ENCODE measurements at places on chromosomes 5 and 9.

DNA sequence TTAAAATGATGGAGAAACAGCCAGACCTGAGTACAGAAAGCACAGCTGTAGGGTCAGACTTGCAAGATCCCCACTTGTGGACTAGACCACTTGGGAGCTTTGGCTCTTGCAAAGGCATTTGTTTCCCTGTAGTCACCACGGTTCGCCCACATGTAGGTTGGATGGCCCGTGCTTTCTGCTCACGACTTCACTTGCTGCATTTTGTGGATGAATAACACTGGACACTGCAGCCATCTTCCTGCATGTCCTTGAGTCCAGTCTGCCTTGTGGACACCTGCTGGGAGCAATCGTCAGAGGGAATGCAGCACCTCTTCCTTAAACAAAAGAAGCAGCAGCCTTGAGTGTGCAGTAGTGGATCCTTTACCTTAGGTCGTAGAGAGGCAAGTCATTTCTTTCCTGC is 372.9 kb upstream of the IRX2 start:
- no peak for DNase-seq

DNA sequence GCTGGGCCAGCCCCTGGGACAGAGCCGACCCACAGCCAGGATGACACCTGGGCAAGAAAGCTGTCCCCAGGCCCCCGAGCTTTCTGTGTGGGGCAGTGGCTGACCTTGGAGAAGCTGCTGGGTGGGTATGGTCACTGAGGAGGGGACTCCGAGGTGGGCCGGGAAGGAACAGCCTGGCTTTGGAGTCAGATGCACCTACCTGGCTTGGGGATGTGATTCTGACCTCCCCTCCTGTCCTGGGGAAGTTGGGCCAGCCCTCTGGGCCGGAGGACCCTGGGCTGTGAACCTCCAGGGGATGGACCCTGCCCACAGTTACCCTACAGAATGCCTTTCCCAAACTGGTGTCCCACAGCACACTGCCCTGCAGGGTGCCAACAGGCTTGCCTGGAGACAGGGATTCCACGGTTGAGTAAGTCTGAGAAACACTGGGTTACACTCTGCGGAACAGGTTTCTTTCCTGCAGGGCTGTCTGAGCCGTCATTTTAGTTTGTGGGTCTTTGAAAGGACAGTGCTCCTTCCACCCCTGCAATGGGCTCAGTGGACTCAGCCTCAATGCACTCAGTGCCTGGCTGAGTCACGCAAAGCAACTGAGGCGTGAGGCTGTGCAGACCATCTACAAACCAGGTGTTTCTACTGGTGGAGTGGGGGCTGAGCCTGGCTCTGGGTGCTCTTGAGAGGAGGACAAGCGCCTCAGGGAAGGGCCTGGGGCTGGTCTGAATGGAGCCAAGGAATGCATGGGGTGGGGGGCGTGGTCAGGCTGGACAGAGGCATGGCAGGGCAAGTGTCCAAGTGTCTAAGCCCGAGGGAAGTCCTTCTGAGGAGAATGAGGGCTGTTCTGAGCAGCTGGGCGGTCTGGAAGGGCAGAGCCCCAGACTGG is 41.3 kb upstream of the PHYKPL start:
- DNase-seq: no peak

GRCh38 chr9:8241201-8241600 is 441.6 kb upstream of the DMAC1 start:
- DNase-seq: no peak

GRCh38 chr5:39131210-39132127 is 57.3 kb upstream of the RICTOR start:
- no peak for DNase-seq

- DNase-seq: peak; percentile 60
Observed at GRCh38 chr9:133115604-133116345, 5.3 kb downstream of the RALGDS start.

DNA sequence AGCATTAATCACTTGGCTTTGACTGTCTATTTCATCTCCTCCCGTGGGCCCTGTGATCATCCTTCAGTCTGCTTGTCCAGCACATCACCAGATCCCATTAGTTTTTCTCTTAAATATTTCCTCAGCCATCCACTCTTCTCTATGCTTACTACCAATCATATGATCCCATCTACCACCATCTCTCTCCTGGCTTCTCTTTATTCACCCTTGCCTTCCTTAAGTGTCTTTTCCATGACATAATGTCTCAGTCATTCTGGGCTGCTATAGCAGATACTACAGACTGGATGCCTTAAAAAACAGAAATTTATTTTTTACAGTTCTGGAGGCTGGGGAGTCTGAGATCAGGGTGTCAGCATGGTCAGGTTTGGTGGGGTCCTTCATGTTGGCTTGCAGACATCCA is 208.4 kb upstream of the PPP1R2B start:
- no peak for DNase-seq

GRCh38 chr9:17052626-17053025 is 82.2 kb upstream of the CNTLN start:
- DNase-seq: no peak

DNA sequence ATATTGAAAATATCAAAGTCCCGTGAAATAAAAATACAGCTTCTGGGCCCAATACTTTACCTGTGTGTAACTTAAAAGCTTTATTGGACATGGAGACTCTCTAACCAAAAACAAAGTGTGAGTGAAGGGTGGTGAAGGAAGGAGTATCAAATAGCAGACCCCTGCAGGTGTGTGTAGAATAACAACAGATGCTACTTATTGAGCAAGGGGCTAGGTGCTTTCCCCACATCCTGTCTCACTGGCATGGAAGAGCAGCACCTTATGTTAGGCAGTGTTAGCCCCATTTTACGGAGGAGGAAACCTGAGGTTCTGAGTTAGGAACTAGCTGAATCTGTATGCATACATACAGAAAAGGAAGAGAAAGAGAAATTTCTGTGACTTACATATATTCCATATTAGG is 21.8 kb downstream of the SLIT3 start:
- no peak for DNase-seq

- DNase-seq: no peak
Observed at GRCh38 chr5:140165101-140165922, 9.7 kb upstream of the CYSTM1 start.

GRCh38 chr9:115254287-115255180 is 136.6 kb upstream of the TNC start:
- no peak for DNase-seq

- DNase-seq: no peak
Observed at GRCh38 chr9:36086442-36086841, 49.7 kb downstream of the RECK start.

DNA sequence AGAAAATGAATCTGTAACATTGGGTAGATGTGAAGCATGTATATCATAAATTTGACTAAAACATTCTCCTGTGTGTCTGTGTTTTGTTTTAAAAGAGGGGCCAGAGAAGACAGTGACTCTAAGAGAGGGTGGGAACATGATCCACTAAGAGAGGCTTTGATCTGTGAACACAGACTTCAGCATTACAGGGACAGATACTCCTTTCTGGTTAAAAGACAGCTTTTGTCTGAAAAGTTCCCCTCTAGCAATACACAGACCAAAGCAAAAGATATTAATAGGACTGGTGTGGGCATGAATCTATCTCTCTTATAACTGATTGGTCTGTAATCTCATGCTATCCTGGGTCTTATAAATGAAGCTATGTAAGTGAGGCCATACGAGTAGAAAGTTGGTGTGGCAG is 150.9 kb downstream of the NUDT12 start:
- no peak for DNase-seq

GRCh38 chr5:41927604-41928003 is 2.5 kb downstream of the FBXO4 start:
- no peak for DNase-seq

DNA sequence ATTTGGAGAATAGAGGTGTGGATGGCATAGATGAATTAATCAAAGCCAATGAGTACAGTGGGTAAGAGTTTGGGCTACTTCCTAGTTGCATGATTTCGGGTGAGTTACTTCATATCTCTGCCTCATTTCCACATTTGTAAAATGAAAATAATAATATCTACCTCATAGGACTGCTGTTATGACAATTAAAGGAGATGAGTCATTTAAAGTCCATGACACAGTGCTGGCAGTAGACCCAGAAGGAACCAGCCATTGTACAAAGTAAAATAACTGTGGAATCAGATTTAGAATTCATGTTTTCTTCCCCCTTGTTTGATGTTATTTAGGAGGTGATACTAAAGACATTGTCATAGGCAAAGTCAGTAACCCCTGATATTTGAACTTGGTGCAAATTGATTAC is 139.5 kb upstream of the SLC27A6 start:
- no peak for DNase-seq

DNA sequence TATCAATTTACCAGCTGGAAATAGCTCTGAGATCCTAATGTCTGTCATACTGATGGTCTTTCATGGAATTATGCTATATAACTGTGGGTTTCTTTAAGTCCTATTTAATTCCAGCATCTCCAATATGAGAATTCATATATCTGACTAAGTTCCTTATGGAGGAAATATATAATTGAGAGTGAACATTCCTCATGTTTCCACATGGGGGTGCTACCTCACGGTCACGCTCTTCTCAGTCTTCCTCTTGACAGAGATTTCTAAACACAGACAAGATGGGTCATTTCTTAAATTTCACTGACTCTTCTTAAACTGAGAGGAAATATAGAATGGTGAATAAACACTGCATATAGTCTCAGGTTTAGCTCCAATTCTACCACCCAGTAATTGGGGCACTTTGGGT is 212.1 kb downstream of the SLF1 start:
- DNase-seq: no peak

DNA sequence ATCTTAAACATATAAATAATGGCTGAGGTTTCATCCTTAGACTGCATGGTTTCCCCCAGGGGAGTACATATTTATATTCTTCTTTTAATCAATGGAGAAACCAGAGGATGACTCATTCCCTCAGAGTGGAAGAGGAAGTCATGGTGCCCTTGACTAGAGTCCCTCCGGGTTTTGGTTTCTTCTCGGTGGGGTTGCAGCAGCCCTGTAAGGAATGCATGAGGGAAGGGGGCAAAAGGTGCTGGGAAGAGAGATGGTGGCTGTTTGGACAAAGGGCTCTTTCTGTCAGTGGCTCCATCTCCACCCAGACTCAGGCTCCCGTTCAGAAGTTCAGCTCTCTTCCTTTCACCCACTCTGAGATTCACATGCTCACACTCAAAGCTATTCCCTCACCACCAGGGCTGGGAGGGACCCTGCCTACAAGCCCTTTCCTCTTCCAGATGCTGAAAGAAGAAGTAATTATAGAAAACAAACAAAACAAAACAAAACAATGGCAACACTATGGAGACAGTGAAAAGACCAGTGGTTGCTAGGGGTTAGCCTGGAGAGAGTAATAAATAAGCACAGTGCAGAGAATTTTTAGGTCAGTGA is 129.8 kb upstream of the IL12B start:
- DNase-seq: no peak

DNA sequence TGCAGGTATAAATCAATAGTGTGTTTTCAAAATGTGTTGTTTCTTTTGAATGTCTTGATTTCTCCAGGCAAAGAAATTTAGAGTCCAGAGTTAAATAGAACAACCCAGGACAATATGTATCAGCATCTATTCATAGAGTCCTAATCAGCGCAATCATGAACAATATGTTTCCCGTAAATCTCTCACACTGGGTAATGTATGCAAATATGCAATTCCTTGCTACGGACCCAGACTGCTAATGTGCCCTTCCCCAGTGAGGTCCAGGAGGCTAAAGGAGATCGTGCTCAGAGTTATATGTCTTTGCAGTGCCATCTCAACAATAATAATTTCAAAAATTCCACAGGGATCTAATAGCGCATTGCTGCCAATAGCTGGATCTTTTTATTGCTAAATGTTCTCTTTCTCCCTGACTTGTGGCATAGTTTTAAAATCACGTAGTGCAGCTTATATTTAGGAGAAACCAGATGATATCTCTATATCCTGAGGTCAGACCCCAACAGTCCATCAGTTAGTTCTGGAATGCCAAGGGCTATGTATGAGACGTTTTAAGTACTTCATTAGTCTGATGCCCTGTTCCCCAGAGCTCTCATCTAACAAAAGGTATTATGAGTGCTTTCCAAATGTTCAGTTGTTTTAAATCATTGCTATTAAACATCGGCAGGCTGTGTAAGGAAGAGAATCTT is 145.1 kb downstream of the MARCHF11 start:
- no peak for DNase-seq

- no peak for DNase-seq
Observed at GRCh38 chr5:36698031-36698430, 91.6 kb downstream of the SLC1A3 start.

GRCh38 chr5:69049796-69050195 is 44.0 kb upstream of the SLC30A5 start:
- no peak for DNase-seq

DNA sequence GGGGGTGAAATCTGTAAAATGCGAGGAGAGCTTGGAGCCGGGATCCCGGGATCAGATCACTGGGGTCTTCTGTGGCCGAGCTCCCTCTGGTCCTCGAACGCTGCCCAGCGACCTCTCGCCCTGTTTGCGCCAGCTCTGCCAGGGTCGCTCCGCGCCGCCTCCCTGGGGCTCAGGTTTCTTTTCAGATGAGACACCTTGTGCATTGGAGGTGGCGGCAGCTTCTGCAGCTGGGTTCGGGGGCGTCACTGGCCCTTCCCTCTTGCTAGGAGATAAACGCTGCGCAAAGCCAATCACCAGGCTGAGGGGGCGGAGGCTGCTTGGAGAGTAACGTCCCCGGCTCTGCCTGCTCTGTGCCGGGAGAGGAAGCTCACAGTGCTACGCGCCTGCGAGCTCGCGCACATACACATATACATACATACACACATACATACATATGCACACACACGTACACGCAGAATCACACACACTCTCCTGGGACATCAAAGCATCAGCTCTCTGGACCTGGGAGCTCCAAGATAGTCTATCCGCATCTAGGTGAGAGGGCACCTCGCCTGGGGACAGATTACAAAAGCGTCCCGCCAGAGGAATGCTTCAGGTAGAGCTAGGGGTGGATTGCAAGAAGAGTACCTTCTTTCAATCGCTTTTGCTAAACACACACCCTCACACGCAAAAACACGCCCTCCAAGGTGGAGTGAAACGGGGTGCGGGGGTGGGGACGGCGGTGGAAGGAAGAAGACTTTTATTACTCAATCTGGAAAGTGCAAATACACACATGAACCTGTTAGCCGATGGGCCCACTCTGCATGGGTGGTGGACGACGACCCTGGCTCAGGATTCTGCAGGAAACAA is at the start of gene ST8SIA4:
Gene ST8SIA4 (minus strand): TSS at position 244 of the 849 bp plus-strand sequence. CDS start 327 bp downstream, outside the sequence.
- DNase-seq: peak; percentile 85

- DNase-seq: no peak
Observed at GRCh38 chr5:141508440-141508797, 19.5 kb downstream of the PCDHGC5 start.

DNA sequence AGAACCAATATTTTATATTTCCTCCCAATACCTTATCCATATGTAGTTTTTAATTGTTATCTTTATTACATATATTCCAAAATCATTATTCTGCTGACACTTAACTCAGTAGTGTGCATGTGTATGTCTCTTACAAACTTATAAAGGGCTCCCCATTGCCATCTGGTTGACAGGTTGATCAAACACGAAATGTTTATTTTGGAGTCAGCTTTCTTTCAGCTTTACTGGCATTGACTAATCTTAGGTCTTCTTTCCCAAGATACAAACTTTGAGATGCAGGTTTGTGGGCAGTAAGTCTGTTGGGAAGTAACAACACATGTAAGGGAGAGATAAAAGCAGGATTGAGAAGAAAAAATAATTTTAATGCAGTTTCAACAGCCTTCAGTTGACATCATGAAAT is 716.0 kb upstream of the CHD1 start:
- DNase-seq: no peak

Data from stimulated activated CD4-positive, alpha-beta T cell treated with anti-CD3 and anti-CD28 coated beads, Interleukin-12 subunit alpha, Interleukin-12 subunit beta, amount 100 ng/mL, for 24 hours (primary cell).